ENCODE measurements at places on chromosomes 11 and 22. TPM values are rescaled to one million over a fixed set of nuclear protein-coding genes. Genes with fewer than 3 reads are reported as not detected.

Gene PANX2
- total RNA-seq = 1.7 TPM

Gene C11orf16
- not detected for total RNA-seq

Gene KDELR3
- total RNA-seq = 61.9 TPM

Gene VWCE
- total RNA-seq = 0.45 TPM

Gene PRR33
- total RNA-seq = not detected

Gene HOATZ
- not detected for total RNA-seq

Gene SMC1B
- 0.16 TPM for total RNA-seq

Gene OR8I2
- total RNA-seq = not detected

Gene TMEM132A
- total RNA-seq = 35.0 TPM

Gene SERPIND1
- total RNA-seq = not detected

Gene MYBPC3
- not detected for total RNA-seq

Gene TEX54
- not detected for total RNA-seq

Gene TREH
- 0.13 TPM for total RNA-seq

Gene NFAM1
- total RNA-seq = not detected

Gene TRMU
- total RNA-seq = 61.3 TPM

Gene TMA7B
- total RNA-seq = 0.08 TPM

Gene EHF
- 0.13 TPM for total RNA-seq

Gene GLYAT
- total RNA-seq = not detected

Gene TBX10
- total RNA-seq = not detected

Gene OR52E8
- total RNA-seq = not detected

Gene AASDHPPT
- total RNA-seq = 69.2 TPM

Gene SLC15A3
- total RNA-seq = 0.75 TPM

Gene RTN4RL2
- total RNA-seq = 1.1 TPM

Gene OR4D5
- total RNA-seq = not detected

Gene NTM
- total RNA-seq = 0.95 TPM

Gene RIC3
- 2.6 TPM for total RNA-seq

Gene CCDC73
- not detected for total RNA-seq

Gene DKK3
- total RNA-seq = 1.1 TPM

Gene LINC01488
- total RNA-seq = 3.6 TPM

Gene KCNJ11
- total RNA-seq = not detected

Gene APOL4
- not detected for total RNA-seq

Gene APOBEC3C
- 5.5 TPM for total RNA-seq

Gene FRMD8
- total RNA-seq = 36.4 TPM

Gene CPSF7
- total RNA-seq = 19.1 TPM

Gene MEI1
- total RNA-seq = not detected

Gene GDPD4
- total RNA-seq = not detected

Gene TRPC6
- not detected for total RNA-seq

Gene SCGB2A2
- total RNA-seq = not detected

Gene KCNJ1
- not detected for total RNA-seq

Gene PYGM
- 0.08 TPM for total RNA-seq

Gene TSKU
- total RNA-seq = 23.5 TPM

Gene DDIAS
- 9.3 TPM for total RNA-seq

Gene CARD16
- total RNA-seq = 19.3 TPM

Gene PPP1R14B
- 138 TPM for total RNA-seq

Data from SK-MEL-5 (cell line).